ENCODE measurements at places on chromosomes 3 and 15. TPM values are rescaled to one million over a fixed set of nuclear protein-coding genes. Genes with fewer than 3 reads are reported as not detected.
A peak's percentile ranks its signal among the peaks of the same experiment; 100 is the strongest.

Gene ACKR4
- total RNA-seq: 4.7 TPM

Gene CKMT1A
- not detected for total RNA-seq

Gene CD96
- total RNA-seq: 1.0 TPM

DNA sequence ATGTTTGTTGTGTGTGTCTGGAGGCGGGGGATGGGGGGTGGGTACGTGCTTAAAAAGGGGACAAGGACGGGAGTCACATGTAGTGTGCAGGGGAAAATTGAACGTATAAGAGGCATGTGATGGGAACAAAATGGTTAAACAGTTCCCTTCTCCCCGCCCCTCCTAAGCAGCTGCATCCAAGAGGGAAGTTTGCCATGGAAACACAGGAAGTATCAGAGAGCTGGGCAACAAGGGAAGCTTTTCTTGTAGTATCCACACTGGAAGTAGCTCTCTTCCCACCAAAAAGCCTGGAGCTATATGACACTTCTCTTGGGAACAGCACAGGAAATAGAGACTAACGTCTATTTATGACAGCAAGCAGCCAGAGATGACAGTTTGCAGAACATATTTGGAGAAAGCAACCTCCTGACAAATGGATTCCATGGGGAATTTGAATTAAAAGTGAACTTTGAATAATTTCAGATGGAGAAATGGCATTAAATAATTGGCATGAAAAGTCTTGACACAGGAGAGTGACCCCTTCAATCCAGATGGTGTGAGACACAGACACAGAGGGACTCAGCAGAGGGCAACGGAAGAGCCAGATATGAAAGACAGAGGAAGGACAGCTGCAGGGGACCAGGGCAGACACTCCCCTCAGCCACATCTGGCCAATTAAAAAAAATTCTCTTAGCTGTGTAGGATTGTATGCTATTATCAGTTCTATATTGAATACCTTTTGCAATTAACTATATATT lies 294.2 kb upstream of the TBL1XR1 start:
- H3K4me1 ChIP-seq: no peaks in the 10 kb centered on the region
- no peaks in the 10 kb centered on the region for H3K36me3 ChIP-seq
- no peak overlapping the region for H3K4me3 ChIP-seq
- no peak overlapping the region for H3K27ac ChIP-seq

GRCh38 chr3:29065211-29065785 lies 215.6 kb upstream of the RBMS3 start:
- H3K27me3 ChIP-seq: no peaks in the 10 kb centered on the region
- H3K4me1 ChIP-seq: no peaks in the 10 kb centered on the region
- no peak overlapping the region for H3K27ac ChIP-seq
- no peaks in the 10 kb centered on the region for H3K36me3 ChIP-seq
- no peak overlapping the region for H3K4me3 ChIP-seq

DNA sequence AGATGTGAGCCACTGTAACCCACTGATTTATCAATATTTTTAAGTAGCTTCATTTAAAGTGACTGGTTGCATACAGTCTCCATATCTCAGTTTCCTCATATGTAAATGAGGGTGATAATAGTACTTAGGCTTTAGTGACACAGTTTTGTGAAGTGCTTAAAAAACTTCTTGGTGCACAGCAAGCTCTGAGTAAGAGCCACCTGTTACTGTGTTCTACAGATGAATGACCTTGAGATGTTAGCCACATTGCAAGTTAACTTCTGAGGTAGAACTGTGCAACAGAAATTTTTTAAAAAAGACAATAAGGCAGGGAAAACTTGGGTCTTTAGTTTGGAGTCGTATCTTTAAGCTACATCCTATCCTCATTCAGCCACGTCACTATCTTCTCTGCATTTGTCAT lies 43.1 kb downstream of the PCCB start:
- no peak overlapping the region for H3K27ac ChIP-seq
- no peak for DNase-seq
- H3K27me3 ChIP-seq: no peaks in the 10 kb centered on the region
- H3K4me3 ChIP-seq: no peak overlapping the region
- H3K36me3 ChIP-seq: no peaks in the 10 kb centered on the region

DNA sequence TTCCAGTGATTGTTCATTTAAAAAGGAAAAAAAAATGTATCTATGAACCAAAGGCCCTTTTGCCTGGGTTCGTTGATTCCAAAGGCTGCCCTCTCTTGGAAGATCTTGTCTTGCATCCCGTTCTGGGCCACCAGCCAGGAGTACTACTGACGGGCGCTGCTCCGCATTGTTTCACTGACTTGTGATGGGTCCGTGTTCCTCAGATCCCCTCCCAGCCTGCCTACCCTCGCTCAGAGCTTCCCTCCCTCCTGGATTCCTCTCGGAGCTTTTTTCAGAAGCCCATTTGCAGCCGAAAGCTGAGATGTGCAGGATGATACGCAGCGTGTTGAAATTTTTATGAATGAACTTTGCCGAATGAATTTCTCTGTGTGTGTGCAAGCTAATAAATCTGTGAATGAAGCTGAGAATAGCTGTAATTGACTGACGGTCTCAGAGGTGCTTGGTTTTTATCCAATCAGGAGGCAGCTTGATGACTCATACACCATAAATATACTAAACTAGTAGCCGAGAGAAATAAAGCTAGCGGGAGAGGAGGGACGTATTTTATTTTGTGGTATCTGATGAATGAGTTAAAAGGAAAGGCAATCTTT lies at the start of gene SHC4:
Gene SHC4, minus strand, starts transcription at position 396 of the 590 bp plus-strand sequence. CDS start 904 bp downstream, outside the sequence.
- H3K4me3 ChIP-seq: peak within 1 kb of the TSS; percentile 25
- peak within 1 kb of the TSS; percentile 16 for H3K27ac ChIP-seq
- no peaks in the 10 kb centered on the region for H3K4me1 ChIP-seq
- DNase-seq: peak; percentile 68
- H3K36me3 ChIP-seq: no peaks in the 10 kb centered on the region

- H3K4me1 ChIP-seq: no peaks in the 10 kb centered on the region
- no peaks in the 10 kb centered on the region for H3K27me3 ChIP-seq
- no peak overlapping the region for H3K4me3 ChIP-seq
- no peaks in the 10 kb centered on the region for H3K36me3 ChIP-seq
- H3K27ac ChIP-seq: no peak overlapping the region
Observed at GRCh38 chr3:123291404-123291803, 89.7 kb downstream of the SEC22A start.

DNA sequence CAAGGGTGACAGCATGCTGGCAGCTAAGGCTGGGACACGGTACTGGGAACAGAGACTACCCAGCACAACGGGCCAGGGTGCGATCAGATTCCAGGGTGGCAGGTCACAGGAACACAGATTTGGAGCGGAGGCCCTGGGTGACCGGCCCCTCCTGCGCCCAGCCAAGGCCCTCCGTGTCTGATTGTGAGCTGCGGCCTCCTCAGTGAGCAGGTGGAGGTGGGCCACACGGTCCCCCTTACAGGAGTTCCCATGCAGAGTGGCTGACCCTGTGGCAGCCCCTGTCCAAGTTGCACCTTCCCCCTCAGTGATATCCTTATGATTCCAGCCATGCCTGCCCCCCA lies 28.9 kb upstream of the PARL start:
- DNase-seq: no peak
- no peaks in the 10 kb centered on the region for H3K36me3 ChIP-seq
- no peaks in the 10 kb centered on the region for H3K4me1 ChIP-seq
- no peak overlapping the region for H3K4me3 ChIP-seq

DNA sequence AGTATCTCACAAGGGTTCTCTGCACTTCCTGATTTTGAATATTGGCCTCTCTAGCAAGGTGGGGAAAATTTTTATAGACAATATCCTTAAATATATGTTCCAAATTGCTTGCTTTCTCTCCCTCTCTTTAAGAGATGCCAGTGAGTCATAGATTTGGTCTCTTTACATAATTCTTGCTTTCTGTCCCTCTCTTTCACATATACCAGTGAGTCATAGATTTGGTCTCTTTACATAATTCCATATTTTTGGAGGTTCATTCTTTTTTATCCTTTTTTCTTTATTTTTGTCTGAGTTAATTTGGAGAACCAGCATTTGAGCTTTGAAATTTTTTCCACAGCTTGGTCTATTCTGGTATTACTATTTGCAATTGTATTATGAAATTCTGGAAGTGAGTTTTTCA lies 77.7 kb upstream of the NUDT16 start:
- H3K36me3 ChIP-seq: no peaks in the 10 kb centered on the region
- DNase-seq: no peak
- no peaks in the 10 kb centered on the region for H3K4me1 ChIP-seq
- H3K27me3 ChIP-seq: no peaks in the 10 kb centered on the region

GRCh38 chr3:38580450-38581382 lies 68.8 kb downstream of the SCN5A start:
- H3K4me3 ChIP-seq: no peak overlapping the region
- no peaks in the 10 kb centered on the region for H3K4me1 ChIP-seq
- DNase-seq: no peak
- no peak overlapping the region for H3K27ac ChIP-seq

Data from uterus (tissue), 4 donors.